Glomerular endothelial cell (primary cell): ENCODE measurements at places on chromosomes 4 and X.

- DNase-seq: no peak
Observed at GRCh38 chr4:79623021-79623870, 215.2 kb upstream of the GK2 start.

GRCh38 chrX:28586286-28586685, 960 bp upstream of the IL1RAPL1 start:
- no peak for DNase-seq

DNA sequence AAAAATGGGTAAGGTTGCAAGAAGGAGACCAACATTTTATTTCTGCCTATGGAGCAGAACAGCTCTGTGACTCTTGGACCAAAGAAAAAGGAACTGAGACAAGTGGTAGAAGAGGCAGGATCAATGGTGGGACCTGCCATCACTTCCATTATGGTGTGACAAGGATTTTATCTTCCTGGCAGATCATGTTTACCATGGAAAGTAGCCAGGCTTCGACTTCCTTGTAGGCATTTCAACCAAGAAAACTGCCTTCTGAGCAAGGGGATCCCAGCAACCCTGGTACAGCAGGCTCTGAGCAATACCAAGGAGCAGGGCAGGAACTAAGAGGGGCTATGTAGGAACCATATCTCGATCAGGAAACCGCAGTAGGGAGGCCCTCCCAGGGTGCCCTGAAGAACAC, 317.4 kb downstream of the IQCM start:
- no peak for DNase-seq

DNA sequence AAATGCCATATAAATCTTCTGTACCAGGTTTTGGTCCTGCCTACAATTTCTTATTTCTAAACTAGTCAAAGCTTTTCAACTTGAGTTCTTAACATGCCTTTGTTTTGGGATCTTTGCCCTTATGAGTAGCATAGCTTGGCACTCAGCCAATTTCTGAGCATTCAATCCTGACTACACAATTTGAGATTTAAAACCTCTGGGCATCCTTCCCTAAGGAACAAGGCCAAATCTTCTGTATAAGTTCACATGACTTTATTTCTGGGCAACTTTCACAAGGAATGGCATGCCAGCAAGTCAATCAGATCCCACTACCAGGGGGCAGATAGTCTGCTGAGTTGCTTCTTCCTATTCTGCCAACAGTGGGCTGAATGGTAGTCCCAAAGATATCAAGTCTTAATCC, 254.2 kb downstream of the ADAMTS3 start:
- DNase-seq: no peak
